Stimulated activated CD4-positive, alpha-beta T cell treated with anti-CD3 and anti-CD28 coated beads, Interleukin-1b, Interleukin-23, amount 100 ng/mL, for 48 hours (primary cell): ENCODE measurements at places on chromosomes 5 and 9.

DNA sequence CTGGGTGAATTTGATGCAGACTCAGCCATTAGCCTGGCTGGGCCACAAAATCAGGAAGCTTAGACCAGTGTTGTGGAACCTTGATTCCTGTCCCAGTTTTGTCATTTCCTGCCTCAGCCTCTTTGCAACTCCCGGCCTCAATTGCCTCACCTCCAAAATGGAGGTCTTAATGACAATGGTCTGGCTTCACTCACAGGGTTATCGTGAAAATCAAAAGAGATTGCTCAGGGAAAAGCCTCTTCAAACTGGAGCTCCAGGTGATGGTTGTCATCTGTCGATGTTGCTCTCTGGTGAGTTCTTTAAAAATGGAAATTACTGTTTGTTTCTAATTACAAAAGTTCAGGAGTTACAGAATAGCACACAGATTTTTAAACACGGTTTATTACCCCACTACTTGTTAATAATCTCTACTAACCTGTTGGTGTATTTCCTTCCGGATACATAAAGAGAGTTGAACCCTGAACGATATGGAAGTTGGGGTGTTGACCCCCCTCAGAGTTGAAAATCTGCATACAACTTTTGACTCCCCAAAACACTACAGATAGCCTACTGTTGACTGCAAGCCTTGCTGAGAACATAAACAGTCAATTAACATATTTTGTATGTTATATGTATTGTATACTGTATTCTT, 109.9 kb upstream of the CPEB4 start:
- no peak for DNase-seq

DNA sequence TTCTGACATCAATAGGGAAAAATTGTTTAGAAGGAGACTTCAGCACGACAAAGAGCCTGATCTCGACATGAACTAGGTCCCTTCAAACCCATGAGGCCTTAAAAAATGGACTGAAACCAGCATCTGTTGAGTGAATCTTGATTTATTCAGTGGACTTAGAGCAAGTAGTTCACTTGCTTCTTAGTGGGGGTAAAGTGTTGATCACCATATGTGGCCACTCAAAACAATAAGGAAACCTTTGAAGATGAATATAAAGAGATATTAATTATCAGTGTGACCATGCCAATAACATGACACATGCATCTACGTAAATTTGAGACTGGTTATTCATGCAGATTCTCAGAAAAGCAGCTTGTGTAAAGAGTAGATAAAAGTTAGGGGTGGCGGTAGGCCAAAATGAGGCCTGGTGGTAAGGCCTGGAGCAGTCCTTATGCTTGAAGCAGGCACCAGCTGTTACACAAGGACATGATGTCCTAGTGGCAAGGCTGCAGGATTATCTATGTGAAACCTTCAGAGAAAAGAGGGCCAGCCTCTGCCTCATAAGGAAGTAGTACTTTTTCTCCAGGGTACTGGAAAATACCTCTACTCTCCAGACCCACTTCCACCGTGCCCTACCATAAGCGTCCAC, 61.3 kb downstream of the S1PR3 start:
- DNase-seq: no peak

- DNase-seq: no peak
Measured at GRCh38 chr9:130391866-130392265, 52.9 kb upstream of the ASS1 start.

GRCh38 chr9:108083160-108083750, 593.7 kb upstream of the KLF4 start:
- DNase-seq: no peak

DNA sequence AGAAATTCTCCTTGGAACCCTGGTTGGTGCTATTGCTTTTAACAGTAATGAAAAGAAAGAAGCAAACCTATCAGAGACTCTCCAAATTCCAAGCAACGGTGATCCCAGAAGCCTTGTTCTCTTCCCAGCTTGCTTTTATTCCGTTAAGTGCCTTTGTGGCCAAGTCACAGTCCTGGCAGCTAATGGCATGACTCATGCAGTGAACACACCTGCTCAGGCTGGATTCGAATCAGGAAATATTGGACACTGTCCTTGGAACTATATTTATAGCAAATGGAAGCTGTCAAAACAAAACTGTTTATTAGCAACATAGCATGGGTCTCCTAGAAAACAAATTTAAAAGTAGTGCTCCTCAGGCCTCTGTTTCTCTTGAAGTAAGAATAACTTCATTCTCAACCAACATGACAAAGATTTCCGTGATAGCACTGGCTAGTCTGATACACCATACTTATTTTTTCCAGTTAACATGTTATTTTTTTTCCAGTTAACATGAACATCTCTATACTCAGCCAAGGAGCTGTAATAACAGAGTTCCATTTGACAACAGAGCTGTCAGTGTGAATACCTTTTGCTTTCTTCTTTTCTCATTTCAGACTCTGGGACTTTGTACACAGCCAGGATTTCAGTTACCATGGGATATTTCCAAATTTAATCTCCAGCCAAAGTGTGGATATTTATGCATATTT, 502.4 kb downstream of the GADD45G start:
- no peak for DNase-seq

DNA sequence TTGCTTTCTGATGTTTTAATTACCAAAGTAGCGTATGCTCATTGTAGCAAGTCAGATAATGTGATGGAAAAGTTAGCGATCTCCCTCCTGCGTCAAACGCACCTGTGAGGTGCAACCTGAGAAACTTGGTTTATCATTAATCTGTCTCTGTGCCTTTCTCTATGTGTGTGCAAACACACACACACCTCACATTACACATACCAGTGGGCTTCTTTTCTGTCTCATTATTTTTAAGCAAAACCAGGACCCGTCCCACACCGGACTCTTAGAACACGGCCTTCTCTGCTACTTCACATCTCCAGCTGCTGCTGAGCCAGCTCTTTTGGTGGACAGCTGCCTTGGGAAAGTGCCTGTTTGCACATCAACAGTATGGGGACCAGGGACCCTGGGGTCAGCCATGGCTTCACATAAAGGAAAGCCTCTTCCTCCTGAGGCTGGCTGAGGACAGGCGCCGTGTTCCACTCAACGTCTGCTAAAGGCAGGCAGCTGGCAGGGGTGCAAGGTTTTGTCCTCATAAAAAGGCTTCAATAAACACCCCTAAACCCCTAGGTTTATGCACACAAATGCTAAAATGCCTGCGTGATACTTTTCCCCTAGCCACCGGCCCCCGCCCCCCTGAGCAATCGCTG, 44.2 kb downstream of the MRPL36 start:
- DNase-seq: no peak

- DNase-seq: no peak
Measured at GRCh38 chr5:158265931-158266700, 407.2 kb upstream of the CLINT1 start.

DNA sequence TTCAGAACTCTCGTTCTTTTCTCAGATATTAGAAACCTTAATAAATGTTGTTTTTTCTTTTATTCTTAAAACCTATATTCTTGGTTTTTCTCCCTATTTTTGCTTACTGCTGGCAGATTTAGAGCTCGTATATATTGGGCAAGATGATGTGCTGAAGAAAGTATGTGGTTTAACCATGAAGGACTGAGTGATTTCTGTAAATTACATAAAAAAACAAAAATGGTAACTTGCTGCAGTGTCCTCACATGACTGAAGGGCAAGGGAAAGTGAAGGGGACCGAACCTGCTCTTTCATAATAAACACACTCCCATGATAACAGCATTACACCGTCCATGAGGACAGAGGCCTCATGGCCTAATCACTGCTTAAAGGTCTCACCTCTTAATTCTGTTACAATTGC, 393.8 kb upstream of the ZNF608 start:
- DNase-seq: no peak

DNA sequence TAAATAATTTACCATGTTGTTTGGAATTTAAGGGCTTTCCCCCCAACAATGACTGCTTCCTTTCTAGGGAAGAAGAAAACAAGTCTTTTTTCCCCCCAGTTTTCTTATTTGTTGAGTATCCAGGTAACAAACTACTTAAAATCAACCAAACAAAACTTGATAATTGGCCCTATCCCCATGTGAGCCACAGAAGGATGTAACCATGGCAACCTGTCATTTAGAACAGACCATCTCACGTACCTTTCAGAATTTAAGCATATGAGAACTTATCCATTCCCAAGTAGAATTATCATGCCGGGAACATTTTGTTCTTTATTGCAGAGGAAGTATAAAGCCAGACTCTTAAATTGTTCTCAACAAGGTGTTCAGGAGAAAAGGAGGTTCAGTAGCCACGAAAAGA, 392.3 kb downstream of the CETN3 start:
- no peak for DNase-seq

GRCh38 chr5:138330813-138331448, 673 bp downstream of the CDC25C start:
- no peak for DNase-seq

GRCh38 chr5:34531751-34532360, 124.3 kb upstream of the RAI14 start:
- no peak for DNase-seq

- DNase-seq: peak; percentile 6
Measured at GRCh38 chr5:74199005-74199404, 441.5 kb downstream of the ENC1 start.

GRCh38 chr5:111774525-111774924, 17.5 kb upstream of the NREP start:
- no peak for DNase-seq

GRCh38 chr5:118921866-118922265, 66.5 kb downstream of the DTWD2 start:
- DNase-seq: no peak

- no peak for DNase-seq
Measured at GRCh38 chr9:22238809-22239684, 207.6 kb upstream of the DMRTA1 start.

- no peak for DNase-seq
Measured at GRCh38 chr5:114250536-114250935, 111.3 kb upstream of the KCNN2 start.

- peak; percentile 8 for DNase-seq
Measured at GRCh38 chr9:135281791-135282737, 194.6 kb downstream of the OLFM1 start.

- no peak for DNase-seq
Measured at GRCh38 chr5:173245319-173246134, 10.5 kb upstream of the NKX2-5 start.

- no peak for DNase-seq
Measured at GRCh38 chr5:45109062-45109461, 300.3 kb downstream of the MRPS30 start.

- DNase-seq: no peak
Measured at GRCh38 chr9:74711341-74711740, 176.4 kb downstream of the TRPM6 start.

- DNase-seq: no peak
Measured at GRCh38 chr9:27204578-27204977, 92.4 kb downstream of the EQTN start.

DNA sequence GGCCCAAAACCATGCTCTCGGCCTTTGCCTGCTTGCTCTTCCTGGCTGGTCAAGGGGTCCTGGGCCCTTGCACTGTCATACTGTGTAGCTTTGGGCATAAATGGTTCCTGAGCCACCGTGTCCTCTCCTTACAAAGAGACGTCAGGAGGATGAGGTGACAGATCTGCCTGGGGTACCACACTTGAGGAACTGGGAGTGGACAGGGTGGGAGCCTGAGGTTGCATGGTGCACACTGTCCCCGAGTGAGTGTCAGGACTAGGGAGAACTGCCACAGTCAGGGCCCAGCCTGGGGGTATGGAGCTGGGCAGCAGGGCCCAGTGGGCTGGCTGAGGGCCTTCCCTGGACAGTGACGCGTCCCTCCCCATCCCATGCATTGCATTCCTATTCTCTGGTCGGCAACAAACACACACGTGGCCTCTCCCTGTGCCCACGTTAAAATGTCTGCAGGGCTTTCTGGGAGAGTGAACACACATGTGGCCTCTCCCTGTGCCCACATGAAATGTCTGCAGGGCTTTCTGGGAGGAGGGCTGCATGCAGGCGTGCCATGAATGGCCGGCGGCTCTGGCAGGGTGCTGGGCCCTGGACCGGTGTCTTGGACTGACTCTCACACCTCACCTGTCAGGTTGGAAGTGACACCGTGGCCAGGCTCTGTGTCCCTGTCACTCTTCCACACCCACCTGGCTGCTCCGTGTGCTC, 122.1 kb upstream of the COL5A1 start:
- DNase-seq: no peak

GRCh38 chr5:862367-863243, 11.8 kb upstream of the ZDHHC11 start:
- DNase-seq: no peak

DNA sequence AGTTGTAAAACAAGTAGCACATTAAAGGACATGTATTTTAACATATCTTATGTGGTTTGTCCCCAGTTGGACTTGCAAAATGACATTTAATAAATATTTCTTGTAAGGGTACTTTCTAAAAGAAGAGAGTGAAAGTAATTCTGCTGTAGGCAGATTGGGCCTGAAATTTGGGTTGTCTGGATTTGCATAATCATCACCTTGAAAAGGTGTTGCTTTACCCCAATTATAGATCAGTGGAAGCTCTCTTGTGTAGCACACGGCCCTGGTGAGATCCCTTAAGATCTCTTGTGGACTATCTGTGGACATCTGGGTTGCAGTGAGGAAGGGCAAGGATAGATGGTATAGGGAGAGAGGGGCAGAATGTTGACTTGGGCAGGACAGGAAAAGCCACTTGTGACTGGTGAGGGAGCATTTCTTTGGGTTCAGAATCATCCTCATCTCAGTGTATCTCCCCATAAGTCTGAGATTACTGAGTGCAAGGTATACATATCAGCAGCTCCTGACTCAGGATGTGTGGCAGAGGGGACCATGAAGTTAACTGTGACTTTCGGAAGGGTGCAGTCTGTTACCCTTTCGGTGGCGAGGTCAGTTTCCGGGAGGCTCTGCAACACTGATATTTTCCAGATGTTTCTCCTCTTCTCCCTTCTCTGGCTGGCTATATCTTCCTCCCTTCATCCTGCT, 2.0 kb upstream of the TNFAIP8 start:
- no peak for DNase-seq

DNA sequence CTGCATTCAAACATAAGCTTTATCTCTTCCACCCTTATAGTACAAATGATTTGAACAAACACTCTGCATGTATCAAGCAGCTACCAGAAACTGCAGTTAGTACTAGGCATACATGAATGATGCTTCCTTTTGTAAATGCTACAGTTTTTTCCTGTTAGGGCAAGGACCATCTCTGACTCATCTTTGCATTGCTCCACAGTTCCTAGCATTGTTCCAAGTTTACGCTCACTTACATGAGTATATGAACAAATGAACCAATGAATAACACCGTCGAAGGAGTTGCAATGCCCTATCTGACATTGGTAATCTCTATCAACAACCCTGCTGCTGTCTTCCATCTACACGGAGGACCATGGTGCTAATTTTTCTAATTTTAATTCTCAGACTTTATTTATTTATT, 2.1 kb upstream of the ALDH7A1 start:
- no peak for DNase-seq

- DNase-seq: no peak
Measured at GRCh38 chr9:6272229-6272598, 56.0 kb upstream of the TPD52L3 start.
